ENCODE measurements at places on chromosomes 16 and 17. TPM values are rescaled to one million over a fixed set of nuclear protein-coding genes. Genes with fewer than 3 reads are reported as not detected.

Gene CCL8
- 1.5 TPM for total RNA-seq

Gene PDE6G
- total RNA-seq = not detected

Gene MON1B
- 28.2 TPM for total RNA-seq

Gene COQ7
- total RNA-seq = 15.5 TPM

Gene FADS6
- total RNA-seq = 1.5 TPM

Gene DOC2B
- total RNA-seq = 10.1 TPM

Gene FOXL1
- total RNA-seq = 0.98 TPM

Gene SLC13A5
- 1.7 TPM for total RNA-seq

Gene EPN3
- 21.9 TPM for total RNA-seq

Gene OR1F1
- not detected for total RNA-seq

Gene TRPV3
- total RNA-seq = 3.2 TPM

Gene SDR42E1
- total RNA-seq = 4.2 TPM

Gene SLFN14
- not detected for total RNA-seq

Gene PIK3R5
- total RNA-seq = 10.6 TPM

Gene TNS4
- 296 TPM for total RNA-seq

Gene LPCAT2
- 11.3 TPM for total RNA-seq

Gene ALDH3A2
- total RNA-seq = 268 TPM

Gene TEKT5
- total RNA-seq = not detected

Gene MYH2
- total RNA-seq = not detected

Gene KCNJ12
- 2.2 TPM for total RNA-seq

Gene CHST5
- total RNA-seq = not detected

Gene CCDC144A
- 2.5 TPM for total RNA-seq

Gene SKAP1
- 5.6 TPM for total RNA-seq

Gene GPR179
- total RNA-seq = not detected

Gene SECTM1
- 37.1 TPM for total RNA-seq

Gene ANKS4B
- total RNA-seq = not detected

Gene RSAD1
- total RNA-seq = 37.3 TPM

Gene SLC47A2
- 0.74 TPM for total RNA-seq

Gene PFN1
- total RNA-seq = 811 TPM

Gene KRT27
- total RNA-seq = not detected

Gene KCTD19
- total RNA-seq = not detected

Gene MYO19
- 112 TPM for total RNA-seq

Gene STAC2
- 0.98 TPM for total RNA-seq

Gene CES5A
- not detected for total RNA-seq

Gene KCNJ16
- not detected for total RNA-seq

Gene TBX6
- 6.4 TPM for total RNA-seq

Gene CX3CL1
- total RNA-seq = 24.8 TPM

Gene PHKB
- 64.8 TPM for total RNA-seq

Gene XYLT1
- total RNA-seq = 27.3 TPM

Gene SDK2
- 1.7 TPM for total RNA-seq

Gene DHRS13
- 11.8 TPM for total RNA-seq

Gene KRTAP9-1
- total RNA-seq = not detected

Gene KRTAP17-1
- total RNA-seq = not detected

Gene IRF8
- 7.6 TPM for total RNA-seq

Gene UTS2R
- total RNA-seq = not detected

Gene TMEM132E
- total RNA-seq = not detected

Gene OSGIN1
- total RNA-seq = 6.4 TPM

All from vagina (tissue), 2 donors.